ENCODE measurements at places on chromosomes 1 and 21.

DNA sequence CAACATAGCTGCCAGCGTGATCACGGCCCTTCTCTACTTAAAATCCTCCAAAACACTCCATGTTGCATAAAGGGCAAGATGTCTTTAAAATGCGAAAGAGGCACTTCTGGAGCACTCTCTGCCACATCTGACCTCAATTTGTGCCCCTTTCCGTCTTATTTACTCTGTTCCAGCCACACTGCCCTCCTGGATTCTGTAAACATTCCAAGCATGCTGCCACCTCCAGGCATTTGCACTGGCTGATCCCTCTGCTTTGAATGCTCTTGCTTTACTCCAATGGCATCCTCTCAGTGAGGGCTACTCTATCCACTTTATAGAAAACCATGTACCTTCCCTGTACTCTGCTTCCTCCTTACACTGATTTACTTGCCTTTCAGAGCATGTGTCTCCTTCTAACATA lies 5.3 kb upstream of the RGS7 start:
- DNase-seq: no peak

DNA sequence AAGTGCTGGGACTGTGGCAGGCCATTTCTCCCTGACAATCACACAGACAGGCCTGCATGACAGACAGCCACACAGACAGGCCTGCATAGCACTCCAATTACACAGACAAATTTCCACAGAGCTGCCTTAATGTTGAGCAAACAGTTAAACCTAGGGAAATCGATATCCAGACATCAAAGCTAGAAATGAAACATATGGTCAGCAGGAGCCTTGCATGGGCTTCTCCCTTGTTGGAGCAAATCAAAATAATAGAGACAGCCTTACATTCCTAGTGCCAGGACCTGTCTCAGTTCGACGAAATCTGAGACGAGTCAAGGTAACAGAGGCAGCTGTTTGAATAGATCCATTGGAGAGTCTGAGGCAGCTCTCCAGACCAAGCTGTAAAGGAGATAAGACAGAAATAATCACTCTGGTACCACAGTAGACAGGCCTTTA lies 42.4 kb downstream of the OLFML3 start:
- no peak for DNase-seq

- no peak for DNase-seq
These were observed 186.4 kb upstream of the ZNHIT6 start for GRCh38 chr1:85894651-85895050.

GRCh38 chr1:35574125-35574654 lies 1.1 kb downstream of the TFAP2E start:
- DNase-seq: no peak

- DNase-seq: no peak
These were observed 7.8 kb upstream of the TNFSF18 start for GRCh38 chr1:173058556-173058955.
